SJSA1 (cell line): ENCODE measurements at places on chromosomes 3 and 15. TPM values are rescaled to one million over a fixed set of nuclear protein-coding genes. Genes with fewer than 3 reads are reported as not detected.

Gene APOD
- total RNA-seq: not detected in 2 replicates

Gene ACTR8
- total RNA-seq: 11.7 and 21.4 TPM in 2 replicates

Gene OIP5
- total RNA-seq: 31.1 and 43.4 TPM in 2 replicates

Gene LRTM1
- total RNA-seq: not detected in 2 replicates

Gene TRIM42
- not detected in 2 replicates for total RNA-seq

- H3K4me1 ChIP-seq: peaks cover 12% of the 10 kb centered on the region
- no peaks in the 10 kb centered on the region for H3K36me3 ChIP-seq
- H3K27ac ChIP-seq: no peak overlapping the region
- DNase-seq: no peak
Observed at GRCh38 chr3:99565331-99565730, 73.1 kb upstream of the COL8A1 start.

DNA sequence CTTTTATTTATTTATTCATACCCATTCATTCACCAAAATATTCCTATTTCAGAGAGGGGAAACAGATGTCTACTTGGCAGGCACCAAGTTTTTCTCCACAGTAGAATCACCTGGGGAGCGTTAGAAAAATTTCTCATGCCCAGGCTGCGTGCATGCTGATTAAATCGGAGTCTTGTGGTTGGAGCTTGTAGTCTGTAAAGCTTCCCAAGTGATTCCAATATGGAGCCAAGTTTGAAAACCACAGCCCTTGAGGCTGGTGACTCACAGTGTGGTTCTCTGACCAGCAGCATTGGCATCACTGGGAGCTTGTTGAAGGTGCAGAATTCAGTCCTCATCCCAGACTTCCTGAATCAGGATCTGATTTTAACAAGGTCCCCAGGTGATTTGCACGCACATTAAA lies 49.7 kb downstream of the PDHB start:
- H3K27ac ChIP-seq: peak overlapping the region; percentile 52
- peaks cover 49% of the 10 kb centered on the region for H3K4me1 ChIP-seq
- 0 out of 2 replicates have a peak, but pooled peaks cover 3% of the 10 kb centered on the region for H3K36me3 ChIP-seq
- peak; percentile 79 for DNase-seq
- H3K4me3 ChIP-seq: no peak overlapping the region
- no peaks in the 10 kb centered on the region for H3K27me3 ChIP-seq

- H3K27ac ChIP-seq: no peak overlapping the region
- DNase-seq: no peak
- peaks cover 9% of the 10 kb centered on the region for H3K36me3 ChIP-seq
- peaks cover 50% of the 10 kb centered on the region for H3K4me1 ChIP-seq
Observed at GRCh38 chr15:72787526-72787925, 4.0 kb upstream of the ADPGK start.

GRCh38 chr3:14031271-14031670 lies 93.4 kb downstream of the CHCHD4 start:
- no peaks in the 10 kb centered on the region for H3K27me3 ChIP-seq
- H3K36me3 ChIP-seq: no peaks in the 10 kb centered on the region
- no peak for DNase-seq
- no peak overlapping the region for H3K27ac ChIP-seq

GRCh38 chr3:149506540-149506939 lies 32.0 kb downstream of the TM4SF4 start:
- peak overlapping the region; percentile 39 for H3K27ac ChIP-seq
- DNase-seq: no peak
- H3K27me3 ChIP-seq: no peaks in the 10 kb centered on the region
- no peak overlapping the region for H3K4me3 ChIP-seq
- peaks cover 34% of the 10 kb centered on the region for H3K4me1 ChIP-seq

DNA sequence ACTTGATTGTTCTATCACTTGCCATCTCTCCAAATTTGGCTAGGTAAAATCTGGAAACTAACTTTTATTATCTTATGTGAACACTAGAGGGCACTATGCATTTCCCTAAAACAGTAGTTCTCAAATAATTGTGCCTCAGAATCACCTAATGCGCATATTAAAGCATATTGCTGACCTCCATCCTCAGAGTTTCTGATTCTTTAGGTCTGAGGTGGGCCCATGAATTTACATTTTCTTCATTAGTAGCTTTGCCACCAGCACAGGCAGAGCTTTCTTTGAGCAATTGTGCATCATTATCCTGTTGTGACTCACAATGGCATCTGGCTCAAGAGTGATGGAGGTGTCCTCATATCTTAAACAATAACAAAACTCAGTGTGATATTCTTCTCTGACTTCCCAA lies 17.5 kb upstream of the BCHE start:
- no peak for DNase-seq
- no peak overlapping the region for H3K4me3 ChIP-seq
- H3K27me3 ChIP-seq: no peaks in the 10 kb centered on the region

- no peak overlapping the region for H3K4me3 ChIP-seq
- DNase-seq: no peak
- no peaks in the 10 kb centered on the region for H3K4me1 ChIP-seq
Observed at GRCh38 chr3:1693145-1693544, 405.5 kb upstream of the CNTN4 start.

DNA sequence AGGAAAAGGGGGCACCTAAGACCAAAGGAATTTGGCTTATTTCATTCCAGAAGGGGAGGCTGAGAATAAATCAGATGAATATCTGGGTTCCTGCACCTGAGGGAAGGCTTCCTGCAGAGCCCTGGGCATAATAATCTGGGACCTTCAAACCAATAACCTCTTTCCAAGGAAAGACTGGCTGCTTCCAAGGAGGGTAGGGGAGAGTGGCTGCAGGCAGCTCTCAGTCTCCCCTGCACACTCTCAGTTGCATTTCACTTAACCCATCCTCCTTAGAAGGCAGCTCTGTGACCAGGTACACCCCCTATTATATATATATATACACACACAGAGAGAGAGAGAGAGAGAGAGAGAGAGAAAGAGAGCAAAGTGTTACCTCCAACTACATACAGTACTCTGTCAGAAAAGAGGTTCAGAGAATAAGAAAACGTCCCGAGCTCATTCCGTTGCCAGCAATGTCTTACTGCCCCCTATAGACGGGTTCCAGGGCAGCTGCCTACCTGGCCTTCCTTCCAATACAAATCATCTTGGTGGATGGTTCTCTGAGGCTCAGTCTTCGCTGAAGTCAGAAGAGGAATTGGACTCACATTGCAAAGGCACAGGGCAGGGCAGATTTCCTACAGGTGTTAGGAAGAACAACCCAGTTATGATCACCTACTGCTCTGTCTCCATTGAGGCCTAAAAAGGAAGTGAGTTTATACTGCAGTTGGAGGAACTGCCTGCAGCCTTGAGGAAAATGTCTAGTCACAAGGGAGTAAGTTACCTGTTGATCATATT lies 26.1 kb downstream of the CAPN3 start:
- H3K27ac ChIP-seq: no peak overlapping the region
- H3K27me3 ChIP-seq: no peaks in the 10 kb centered on the region
- H3K4me1 ChIP-seq: 0 out of 2 replicates have a peak, but pooled peaks cover 3% of the 10 kb centered on the region
- DNase-seq: no peak

GRCh38 chr3:151467069-151467468 lies 6.2 kb upstream of the IGSF10 start:
- H3K36me3 ChIP-seq: no peaks in the 10 kb centered on the region
- peaks cover 6% of the 10 kb centered on the region; the same call in 1 of the 2 replicates for H3K27me3 ChIP-seq
- no peak overlapping the region for H3K4me3 ChIP-seq
- DNase-seq: no peak

DNA sequence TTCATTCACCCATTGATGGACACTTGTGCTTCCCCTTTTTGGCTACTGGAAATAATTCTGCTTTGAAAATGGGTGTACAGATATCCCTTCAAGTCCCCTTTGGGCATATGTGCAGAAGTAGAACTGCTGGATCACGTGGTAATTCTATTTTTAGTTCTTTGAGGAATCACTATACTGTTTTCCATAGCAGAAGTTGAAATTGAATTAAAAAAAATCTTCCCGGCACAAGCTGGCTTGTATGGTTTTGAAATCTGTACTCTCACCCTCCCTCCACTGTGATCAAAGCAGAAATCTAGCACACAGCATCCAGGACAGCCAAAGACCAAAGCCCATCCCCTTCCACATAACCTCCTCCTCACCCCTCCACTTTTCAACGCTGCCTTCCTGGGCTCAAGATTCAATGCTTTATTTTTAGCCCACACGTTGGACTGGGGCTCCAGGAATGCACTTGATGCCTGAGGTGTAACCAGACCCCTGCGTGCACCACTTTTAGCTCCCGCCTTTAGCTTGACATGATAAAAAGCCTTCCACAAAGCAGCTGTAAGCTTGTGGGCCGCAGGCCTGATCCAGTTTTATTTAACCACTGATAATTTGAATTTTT lies 29.9 kb downstream of the TMEM40 start:
- no peaks in the 10 kb centered on the region for H3K27me3 ChIP-seq
- no peak overlapping the region for H3K4me3 ChIP-seq
- no peak overlapping the region for H3K27ac ChIP-seq
- no peaks in the 10 kb centered on the region for H3K36me3 ChIP-seq
- DNase-seq: no peak
- no peaks in the 10 kb centered on the region for H3K4me1 ChIP-seq

GRCh38 chr3:127320529-127321121 lies 32.8 kb upstream of the PRR20G start:
- H3K27ac ChIP-seq: no peak overlapping the region
- DNase-seq: no peak
- H3K36me3 ChIP-seq: no peaks in the 10 kb centered on the region

GRCh38 chr15:67118808-67119207 lies 53.4 kb downstream of the SMAD3 start:
- peaks cover 80% of the 10 kb centered on the region for H3K4me1 ChIP-seq
- H3K27ac ChIP-seq: no peak overlapping the region
- H3K27me3 ChIP-seq: no peaks in the 10 kb centered on the region

- H3K27ac ChIP-seq: no peak overlapping the region
- H3K4me3 ChIP-seq: no peak overlapping the region
- H3K27me3 ChIP-seq: no peaks in the 10 kb centered on the region
Observed at GRCh38 chr3:38297947-38298711, 16.0 kb downstream of the SLC22A14 start.

GRCh38 chr15:68471541-68471940 lies 39.6 kb upstream of the ITGA11 start:
- H3K27me3 ChIP-seq: peaks cover 6% of the 10 kb centered on the region; the same call in 1 of the 2 replicates
- no peak for DNase-seq
- H3K4me1 ChIP-seq: no peaks in the 10 kb centered on the region

DNA sequence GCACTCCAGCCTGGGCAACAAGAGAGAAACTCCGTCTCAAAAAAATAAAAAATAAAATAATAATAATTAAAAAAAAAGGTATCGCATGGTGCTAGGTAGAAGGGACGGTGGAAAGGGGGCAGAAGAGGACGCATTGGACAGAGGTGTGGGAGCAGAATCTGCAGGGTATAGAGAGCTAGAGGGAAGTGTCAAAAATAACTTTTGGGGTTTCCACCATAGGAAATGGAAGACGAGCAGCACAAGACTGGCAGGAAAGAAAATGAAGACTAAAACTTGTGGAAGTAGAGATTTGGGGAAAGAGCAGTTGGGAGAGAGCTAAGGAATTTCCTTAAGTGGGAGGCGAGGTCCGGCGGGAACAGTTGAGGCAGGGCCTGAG lies 585 bp upstream of the MKRN2 start:
- peak overlapping the region; percentile 81 for H3K4me3 ChIP-seq
- peaks cover 5% of the 10 kb centered on the region for H3K36me3 ChIP-seq
- no peak for DNase-seq
- H3K27me3 ChIP-seq: no peaks in the 10 kb centered on the region

- DNase-seq: no peak
- no peaks in the 10 kb centered on the region for H3K36me3 ChIP-seq
- no peaks in the 10 kb centered on the region for H3K27me3 ChIP-seq
- H3K27ac ChIP-seq: no peak overlapping the region
- H3K4me3 ChIP-seq: no peak overlapping the region
Observed at GRCh38 chr15:34994925-34995324, 6.8 kb upstream of the ZNF770 start.

- DNase-seq: no peak
- H3K27me3 ChIP-seq: no peaks in the 10 kb centered on the region
- peaks cover 36% of the 10 kb centered on the region for H3K4me1 ChIP-seq
- H3K36me3 ChIP-seq: no peaks in the 10 kb centered on the region
- no peak overlapping the region for H3K4me3 ChIP-seq
Observed at GRCh38 chr15:99324700-99325099, 73.4 kb downstream of the LRRC28 start.

GRCh38 chr3:144875211-144875610 lies 903.6 kb downstream of the DIPK2A start:
- H3K27ac ChIP-seq: no peak overlapping the region
- H3K4me3 ChIP-seq: no peak overlapping the region
- no peaks in the 10 kb centered on the region for H3K36me3 ChIP-seq
- H3K4me1 ChIP-seq: no peaks in the 10 kb centered on the region
- no peak for DNase-seq

DNA sequence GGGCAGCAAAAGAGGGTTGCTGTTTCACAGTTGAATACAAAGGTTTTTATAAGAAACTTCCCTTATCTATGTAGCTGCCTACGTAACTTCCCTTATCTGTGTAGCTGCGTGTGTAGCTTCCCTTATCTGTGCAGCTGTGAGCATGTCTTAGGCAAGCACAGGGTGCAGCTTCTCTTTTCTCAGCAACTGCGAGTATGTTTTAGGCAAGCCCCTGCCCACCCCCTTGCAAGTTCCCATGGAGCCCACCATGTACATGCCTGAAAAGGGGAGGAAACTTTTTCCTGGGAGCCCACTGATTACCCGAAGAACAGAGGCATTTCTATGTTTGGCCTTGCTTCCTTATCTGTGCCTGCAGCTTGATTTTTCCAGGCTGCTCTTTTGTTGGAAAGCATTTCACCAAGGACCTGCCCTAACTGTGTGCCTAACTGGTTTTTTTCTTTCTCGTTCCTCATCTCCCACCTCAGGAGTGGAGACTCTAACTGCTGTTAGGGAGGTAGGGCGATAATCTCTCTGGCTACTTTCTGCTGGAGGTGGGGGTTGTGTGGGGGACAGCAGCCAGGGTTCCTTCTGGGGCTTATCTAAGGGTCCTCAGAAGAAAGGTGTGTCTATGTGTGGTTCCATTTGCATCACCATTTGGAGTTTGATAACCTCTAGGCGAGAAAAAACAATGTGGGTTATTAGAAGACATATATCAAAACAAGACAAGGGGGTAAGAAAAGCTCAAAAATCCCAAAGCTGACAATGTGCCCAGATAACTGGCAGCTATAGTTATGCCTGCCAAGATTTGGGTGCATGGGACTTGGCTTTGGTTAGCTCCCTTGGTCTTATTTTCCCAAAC lies 26.0 kb downstream of the SORD start:
- no peak for DNase-seq
- no peak overlapping the region for H3K4me3 ChIP-seq
- H3K4me1 ChIP-seq: no peaks in the 10 kb centered on the region
- H3K27ac ChIP-seq: no peak overlapping the region

DNA sequence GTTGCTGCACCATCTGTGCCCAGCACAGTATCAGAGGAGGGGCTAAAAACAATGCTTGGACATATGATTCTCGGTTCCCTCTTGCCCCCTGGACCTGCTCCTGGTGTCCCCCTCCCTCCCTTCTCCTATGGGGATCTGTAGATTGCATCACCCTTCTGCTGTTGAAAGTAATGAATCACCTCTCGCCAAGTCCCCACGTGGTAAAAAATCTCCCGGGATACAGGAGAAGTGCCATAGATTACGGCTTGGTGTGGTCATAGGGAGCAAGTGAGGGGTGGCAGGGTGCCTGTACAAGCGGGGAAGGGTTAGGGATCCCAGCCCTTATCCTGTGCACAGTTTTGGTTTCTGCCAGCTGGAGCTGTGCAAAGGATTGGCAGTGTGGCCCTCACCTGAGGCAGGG lies 37.7 kb downstream of the AMOTL2 start:
- H3K27me3 ChIP-seq: no peaks in the 10 kb centered on the region
- no peak overlapping the region for H3K27ac ChIP-seq
- no peak overlapping the region for H3K4me3 ChIP-seq
- no peak for DNase-seq
- no peaks in the 10 kb centered on the region for H3K36me3 ChIP-seq

GRCh38 chr3:156218353-156218744 lies 98.0 kb downstream of the KCNAB1 start:
- DNase-seq: peak; percentile 48
- peak overlapping the region; percentile 72 for H3K27ac ChIP-seq
- no peaks in the 10 kb centered on the region for H3K36me3 ChIP-seq
- H3K4me3 ChIP-seq: no peak overlapping the region
